CD4-positive, alpha-beta T cell treated with Interleukin-17A for 1 hour (primary cell): ENCODE measurements at places on chromosomes 6 and 20.

- peak; percentile 52 for DNase-seq
Measured at GRCh38 chr20:57633945-57634491, 13.8 kb upstream of the ZBP1 start.

- DNase-seq, result peak; percentile 60
Measured at GRCh38 chr6:143026696-143027449, 33.8 kb upstream of the AIG1 start.

DNA sequence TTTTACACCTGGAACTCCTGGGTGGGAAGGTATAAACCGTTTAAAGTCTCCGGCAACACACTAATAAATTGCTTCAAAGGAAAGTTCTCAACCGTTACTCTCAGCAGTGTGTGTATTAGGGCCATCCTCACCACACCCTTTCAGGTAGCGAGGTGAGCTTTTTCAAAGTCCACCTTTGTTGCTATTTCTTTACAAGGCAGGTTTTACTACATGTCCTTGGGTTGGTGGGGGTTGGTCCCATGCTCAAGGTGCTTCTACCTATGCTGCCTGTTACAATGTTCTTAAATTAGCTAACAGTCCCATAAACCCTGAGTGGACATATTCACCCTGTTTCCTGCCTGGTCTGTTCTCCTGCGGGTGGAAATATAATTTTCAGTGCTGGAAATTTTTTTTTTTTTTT lies 13.2 kb upstream of the OSER1 start:
- DNase-seq, result no peak

- DNase-seq, result no peak
Measured at GRCh38 chr6:78308025-78308424, 559.3 kb upstream of the IRAK1BP1 start.

GRCh38 chr20:3279761-3280160 lies 40.8 kb upstream of the SLC4A11 start:
- DNase-seq, result no peak

DNA sequence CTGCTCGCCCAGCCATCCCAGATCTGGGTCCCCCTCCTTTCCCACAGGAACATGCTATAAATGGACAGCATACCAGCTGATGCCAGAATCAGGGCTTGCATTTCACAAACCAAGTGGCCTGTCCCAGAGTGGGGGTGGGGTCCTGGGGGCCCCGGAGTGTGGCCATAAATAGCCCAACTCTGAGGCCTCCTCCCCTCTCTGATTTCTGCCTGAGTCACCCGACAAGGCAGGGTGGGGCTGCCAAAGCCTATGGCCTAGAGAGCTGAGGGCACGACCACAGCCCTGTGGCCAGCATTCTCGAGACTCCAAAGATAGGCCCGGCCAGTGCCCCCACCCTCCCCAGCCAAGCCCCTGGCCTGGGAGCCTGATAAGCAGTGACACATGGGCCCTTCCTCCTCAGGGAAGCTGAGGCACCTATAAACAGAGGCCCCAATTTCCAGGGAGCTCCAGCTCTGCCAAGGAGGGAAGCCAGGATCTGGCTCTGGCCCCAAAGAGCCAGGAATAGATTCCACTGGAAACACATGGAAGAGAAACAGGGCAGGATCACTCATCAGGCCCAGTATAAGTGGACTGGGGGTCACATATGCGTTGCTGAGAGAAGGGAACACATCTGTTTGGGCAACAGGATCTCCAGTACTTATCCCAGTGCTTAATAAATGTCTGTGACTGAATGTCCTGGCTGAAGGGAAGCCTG lies 20.3 kb downstream of the SNTA1 start:
- DNase-seq, result no peak

GRCh38 chr6:79034865-79035264 lies 43.2 kb downstream of the PHIP start:
- no peak for DNase-seq

- DNase-seq, result no peak
Measured at GRCh38 chr6:77403424-77403823, 59.9 kb downstream of the HTR1B start.

GRCh38 chr6:111862314-111862713 lies 10.9 kb downstream of the FYN start:
- DNase-seq, result no peak

GRCh38 chr6:164148788-164149187 lies 734.3 kb downstream of the QKI start:
- no peak for DNase-seq

- no peak for DNase-seq
Measured at GRCh38 chr20:12256806-12257205, 339.1 kb downstream of the BTBD3 start.

DNA sequence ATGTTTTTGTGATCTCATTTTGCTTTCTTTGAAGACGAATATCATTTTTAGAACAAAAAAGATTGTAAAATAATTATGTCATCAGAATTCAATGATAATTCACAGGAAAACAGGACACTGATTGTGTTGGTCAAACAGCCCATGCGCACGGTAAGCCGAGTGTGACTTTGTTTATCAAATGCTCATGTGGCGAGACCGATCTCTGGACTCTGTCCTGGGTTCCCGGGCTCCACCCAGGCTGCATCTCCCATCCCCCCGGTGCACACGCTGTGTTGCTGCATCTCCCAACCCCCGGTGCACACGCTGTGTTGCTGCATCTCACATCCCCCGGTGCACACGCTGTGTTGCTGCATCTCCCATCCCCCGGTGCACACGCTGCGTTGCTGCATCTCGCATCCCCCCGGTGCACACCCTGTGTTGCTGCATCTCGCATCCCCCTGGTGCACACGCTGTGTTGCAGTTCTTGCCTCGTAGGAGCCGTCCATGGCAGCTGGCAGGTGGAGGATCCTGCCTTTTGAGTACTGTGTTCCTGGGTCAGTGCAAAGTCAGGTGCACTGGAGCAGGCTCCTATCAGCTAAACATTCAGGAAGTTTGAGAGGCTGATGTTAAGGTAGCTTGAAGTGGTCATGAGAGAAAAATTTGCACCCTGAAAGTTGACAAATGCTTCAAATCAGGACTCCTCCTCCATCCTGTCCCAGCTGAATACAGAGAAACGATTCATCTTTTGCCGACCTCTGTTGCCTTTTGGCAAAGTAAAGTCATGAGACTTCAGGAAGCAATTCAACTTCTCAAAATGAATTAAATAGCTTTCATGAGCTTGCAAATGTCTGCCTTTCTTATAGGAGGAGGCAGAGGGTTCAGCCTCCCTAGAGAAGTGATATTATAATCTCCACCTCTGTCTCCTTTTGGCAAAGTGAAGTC lies 77.1 kb upstream of the FRMD1 start:
- no peak for DNase-seq

- no peak for DNase-seq
Measured at GRCh38 chr20:35368666-35369423, 42.9 kb downstream of the UQCC1 start.

DNA sequence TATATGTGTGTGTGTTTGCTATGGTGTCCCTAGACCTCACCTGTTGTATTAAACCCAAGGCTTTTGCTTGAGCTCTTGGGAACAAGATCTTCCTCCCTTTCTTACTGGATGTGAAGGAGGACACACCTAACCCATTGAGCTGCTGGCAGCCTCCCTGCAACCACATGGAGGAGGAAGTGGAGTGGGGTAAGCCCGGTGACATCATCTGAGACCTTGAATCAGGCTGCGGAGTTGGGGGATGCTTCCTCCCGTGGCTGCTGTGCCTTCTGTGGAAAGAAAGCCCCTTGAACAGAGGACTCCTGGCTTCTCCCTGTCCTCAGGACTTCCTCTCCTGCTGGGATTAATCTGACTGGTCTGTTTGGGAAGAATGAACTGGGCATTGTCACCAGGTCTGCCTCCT lies 3.3 kb downstream of the CST11 start:
- peak; percentile 9 for DNase-seq

DNA sequence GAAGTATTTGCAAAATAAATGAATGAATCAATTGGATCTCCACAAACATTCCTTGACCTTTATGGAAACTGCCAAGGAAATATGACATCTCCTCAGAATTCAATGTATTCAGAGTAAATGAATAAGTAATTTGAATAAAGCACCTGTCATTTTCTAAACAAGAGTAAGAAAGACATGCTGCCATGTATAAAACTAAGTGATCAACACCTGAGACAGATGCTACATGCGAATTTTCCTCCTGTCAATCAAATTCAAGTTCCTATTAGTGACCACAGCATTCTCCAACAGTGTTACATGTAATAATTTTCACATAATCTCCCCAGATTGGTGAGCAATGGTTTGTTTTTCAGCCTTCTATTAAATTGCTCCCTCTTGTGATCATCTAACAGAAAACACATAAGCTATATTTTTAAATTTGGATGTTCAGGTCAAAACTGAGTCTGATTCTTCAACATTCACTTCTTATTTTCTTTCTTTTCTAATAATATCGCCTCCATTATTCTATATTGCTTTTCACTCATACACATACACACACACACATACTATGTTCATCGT lies 163.2 kb upstream of the RNF217 start:
- no peak for DNase-seq

DNA sequence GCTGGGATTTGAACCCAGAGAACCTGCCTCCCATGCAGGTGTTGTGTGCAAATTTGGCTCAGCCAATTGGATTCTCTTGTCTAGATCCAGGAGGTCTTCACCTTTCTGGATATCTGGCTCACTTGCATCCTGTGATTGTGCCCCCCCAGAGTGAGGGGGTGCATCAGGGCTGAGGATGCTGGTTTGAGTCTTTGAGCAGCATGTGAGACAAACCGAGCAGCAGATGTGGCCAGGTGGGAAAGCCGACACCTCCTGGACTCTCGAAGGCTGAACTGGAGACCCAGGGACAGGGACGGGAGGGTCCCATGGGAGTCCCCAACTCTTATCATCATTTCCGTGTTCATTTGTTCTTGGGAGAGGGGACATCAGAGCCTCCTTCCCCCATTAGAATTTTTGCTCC lies 30.6 kb upstream of the SULF2 start:
- DNase-seq, result no peak
